T follicular helper cell (primary cell): ENCODE measurements at places on chromosomes 13 and 19.

- no peak for DNase-seq
Observed at GRCh38 chr19:47156861-47157430, 26.3 kb downstream of the SAE1 start.

GRCh38 chr13:48201044-48201443 lies 32.0 kb upstream of the ITM2B start:
- no peak for DNase-seq

DNA sequence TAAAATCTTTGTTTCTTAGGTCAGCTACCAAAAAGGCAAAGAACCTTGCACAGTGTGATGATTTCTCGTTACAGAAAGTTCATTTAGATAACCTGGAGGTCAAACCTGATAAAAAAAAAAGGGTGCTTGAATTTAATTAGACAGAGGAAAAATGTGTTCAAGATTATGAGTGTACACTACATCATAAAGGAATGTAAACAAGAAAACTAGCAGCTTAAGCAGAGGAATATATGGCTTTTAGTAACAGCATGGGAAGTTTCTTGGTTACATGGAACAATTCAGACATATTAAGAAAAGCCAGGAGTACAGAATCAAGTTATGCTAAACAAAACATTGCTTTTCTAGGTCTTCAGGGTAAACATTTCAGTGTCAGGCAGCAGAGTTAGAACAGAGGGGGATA lies 32.9 kb downstream of the ING1 start:
- no peak for DNase-seq

GRCh38 chr19:10283301-10284064 lies 3.3 kb upstream of the ICAM4 start:
- DNase-seq, result no peak

- peak; percentile 77 for DNase-seq
Observed at GRCh38 chr19:37655301-37655688, at the start of gene ZFP30. Gene ZFP30 (minus strand): TSS chr19:37655465. CDS start chr19:37647822, 7,643 bp downstream.

- peak; percentile 43 for DNase-seq
Observed at GRCh38 chr19:17448131-17448967, at the start of gene TMEM221. Gene TMEM221 (minus strand): TSS chr19:17448668. CDS start chr19:17448462, 206 bp downstream.

GRCh38 chr19:13872695-13873389 lies 4.1 kb upstream of the NANOS3 start:
- no peak for DNase-seq

GRCh38 chr13:100946588-100946987 lies 272.0 kb upstream of the TMTC4 start:
- DNase-seq, result no peak

DNA sequence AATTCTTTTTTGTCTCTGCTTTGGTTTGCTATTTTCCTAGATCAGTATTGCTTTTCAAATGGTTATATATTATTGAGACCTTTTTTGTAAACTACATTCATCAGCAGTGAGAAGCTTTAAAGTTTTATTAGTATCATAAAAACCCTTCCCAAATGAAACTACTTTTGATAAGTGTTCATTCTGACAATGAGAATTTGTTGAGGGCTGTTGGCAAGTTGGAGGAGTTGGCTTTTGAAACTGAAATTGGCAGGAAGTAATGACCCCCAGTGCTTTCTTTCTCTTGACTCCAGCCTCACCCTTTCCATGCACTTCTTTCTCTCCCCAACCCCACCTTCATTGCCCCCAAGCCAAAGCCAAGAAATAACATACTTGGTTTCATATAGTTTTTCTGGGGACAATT lies 113.8 kb downstream of the ZIC5 start:
- no peak for DNase-seq

- no peak for DNase-seq
Observed at GRCh38 chr13:90999401-90999800, 348.1 kb upstream of the MIR17HG start.

- no peak for DNase-seq
Observed at GRCh38 chr13:75194717-75195462, 287.1 kb downstream of the TBC1D4 start.

DNA sequence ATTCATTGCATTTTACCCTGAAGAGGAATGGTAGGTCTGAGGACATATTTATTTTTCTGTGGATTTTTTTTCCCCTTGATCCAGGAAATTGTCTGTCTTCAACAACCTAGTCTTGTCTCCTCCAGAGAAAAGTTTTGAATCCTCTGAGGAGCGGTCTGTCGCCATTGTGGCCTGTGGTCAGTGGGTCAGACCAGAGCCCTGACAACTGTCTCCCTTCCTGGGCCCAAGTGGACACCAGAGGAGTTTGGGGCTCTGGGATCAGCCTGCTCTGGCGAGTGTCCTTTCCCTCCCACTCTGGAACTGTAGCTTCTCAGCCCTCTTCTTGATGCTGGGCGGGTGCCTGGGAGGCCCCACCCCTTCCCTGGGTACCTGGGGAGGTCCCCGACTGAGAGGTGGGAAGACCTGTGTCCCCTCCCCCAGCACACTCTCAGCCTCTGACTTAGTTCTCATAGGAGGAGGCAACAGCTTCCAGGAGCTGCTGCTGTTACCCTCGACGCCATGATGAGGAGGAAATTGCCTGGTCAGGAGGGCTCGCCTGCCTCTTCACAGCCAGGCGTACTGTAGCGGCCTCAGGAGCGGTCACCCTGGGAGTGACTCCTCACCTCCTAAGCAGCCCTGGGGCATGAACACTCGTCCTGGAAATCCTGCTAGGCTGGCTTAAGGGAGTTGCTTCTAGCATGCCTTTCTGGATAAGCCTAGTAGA lies 110.3 kb downstream of the GGACT start:
- no peak for DNase-seq

- DNase-seq, result no peak
Observed at GRCh38 chr13:80036845-80037504, 304.0 kb downstream of the SPRY2 start.
